ENCODE measurements at places on chromosomes 1 and 21. TPM values are rescaled to one million over a fixed set of nuclear protein-coding genes. Genes with fewer than 3 reads are reported as not detected.
A peak's percentile ranks its signal among the peaks of the same experiment; 100 is the strongest.

- peak overlapping the region; percentile 7 for H3K27ac ChIP-seq
- no peaks in the 10 kb centered on the region for H3K36me3 ChIP-seq
- no peak overlapping the region for H3K4me3 ChIP-seq
- H3K4me1 ChIP-seq = peaks cover 7% of the 10 kb centered on the region
These were observed 81.1 kb downstream of the PGM1 start for GRCh38 chr1:63674238-63674864.

- H3K27ac ChIP-seq = no peak overlapping the region
- H3K4me3 ChIP-seq = no peak overlapping the region
- no peak for DNase-seq
- no peaks in the 10 kb centered on the region for H3K36me3 ChIP-seq
- no peaks in the 10 kb centered on the region for H3K27me3 ChIP-seq
These were observed 65.9 kb downstream of the FMO4 start for GRCh38 chr1:171379846-171380245.

The OR10J1 gene
- polyA plus RNA-seq = 8.3 TPM

- H3K36me3 ChIP-seq = no peaks in the 10 kb centered on the region
- H3K4me1 ChIP-seq = no peaks in the 10 kb centered on the region
- no peaks in the 10 kb centered on the region for H3K27me3 ChIP-seq
- H3K27ac ChIP-seq = no peak overlapping the region
These were observed 14.3 kb upstream of the NTMT2 start for GRCh38 chr1:170131450-170131849.

GRCh38 chr1:39310015-39310414 lies 105.5 kb downstream of the MACF1 start:
- no peaks in the 10 kb centered on the region for H3K36me3 ChIP-seq
- H3K4me1 ChIP-seq = no peaks in the 10 kb centered on the region
- DNase-seq = no peak
- H3K27me3 ChIP-seq = no peaks in the 10 kb centered on the region
- H3K4me3 ChIP-seq = no peak overlapping the region

GRCh38 chr1:174605198-174605597 lies 157.4 kb downstream of the GPR52 start:
- no peaks in the 10 kb centered on the region for H3K4me1 ChIP-seq
- H3K27me3 ChIP-seq = no peaks in the 10 kb centered on the region
- H3K27ac ChIP-seq = no peak overlapping the region
- H3K36me3 ChIP-seq = no peaks in the 10 kb centered on the region
- H3K4me3 ChIP-seq = no peak overlapping the region

GRCh38 chr1:21491488-21492355 lies 17.5 kb upstream of the ALPL start:
- no peak for DNase-seq
- no peak overlapping the region for H3K27ac ChIP-seq
- H3K27me3 ChIP-seq = no peaks in the 10 kb centered on the region
- H3K4me1 ChIP-seq = no peaks in the 10 kb centered on the region
- no peaks in the 10 kb centered on the region for H3K36me3 ChIP-seq
- no peak overlapping the region for H3K4me3 ChIP-seq

The LCE2C gene
- polyA plus RNA-seq = not detected

GRCh38 chr1:98049370-98050135 lies 128.7 kb upstream of the DPYD start:
- no peaks in the 10 kb centered on the region for H3K36me3 ChIP-seq
- H3K27ac ChIP-seq = no peak overlapping the region
- H3K4me1 ChIP-seq = peaks cover 12% of the 10 kb centered on the region
- no peaks in the 10 kb centered on the region for H3K27me3 ChIP-seq

The IVL gene
- not detected for polyA plus RNA-seq

The DCST1 gene
- 15.2 TPM for polyA plus RNA-seq

DNA sequence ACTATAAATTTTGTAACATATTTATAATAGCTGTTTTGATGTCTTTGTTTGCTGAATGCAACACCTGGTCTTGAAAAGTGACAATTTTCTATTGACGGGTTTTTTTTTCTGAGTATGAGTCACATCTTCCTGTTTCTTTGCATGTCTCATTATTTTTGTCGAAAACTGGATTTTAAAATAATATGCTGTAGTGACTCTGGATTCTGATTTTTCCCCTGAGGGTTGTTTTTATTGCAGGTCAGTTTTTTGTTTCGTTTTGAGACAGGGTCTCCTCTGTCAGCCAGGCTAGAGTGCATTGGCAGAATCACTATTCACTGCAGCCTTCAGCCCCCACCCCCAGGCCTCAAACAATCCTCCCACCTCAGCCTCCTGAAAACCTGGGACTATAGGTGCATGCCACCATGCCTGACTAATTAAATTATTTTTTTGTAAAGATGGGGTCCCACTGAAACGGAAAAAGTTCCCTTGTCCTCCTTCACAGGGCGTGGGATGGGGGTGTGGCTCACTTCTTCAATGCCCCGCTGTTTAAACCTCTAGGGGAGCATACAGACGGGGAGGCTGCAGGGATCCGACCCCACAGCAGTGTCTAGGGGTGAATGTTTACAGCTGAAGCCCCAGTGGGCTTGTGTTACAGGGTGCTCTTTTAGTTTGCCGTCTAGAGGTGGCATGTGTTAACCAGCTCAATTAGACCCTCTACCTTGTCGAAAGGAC lies 11.3 kb upstream of the PPIE start:
- H3K36me3 ChIP-seq = no peaks in the 10 kb centered on the region
- no peaks in the 10 kb centered on the region for H3K27me3 ChIP-seq
- no peaks in the 10 kb centered on the region for H3K4me1 ChIP-seq
- H3K4me3 ChIP-seq = peak overlapping the region; percentile 40
